Muscle of back (tissue), 13 donors: ENCODE measurements at places on chromosomes 7 and 10.

- no peak for DNase-seq
Measured at GRCh38 chr7:132082394-132082793, 493.9 kb downstream of the PLXNA4 start.

DNA sequence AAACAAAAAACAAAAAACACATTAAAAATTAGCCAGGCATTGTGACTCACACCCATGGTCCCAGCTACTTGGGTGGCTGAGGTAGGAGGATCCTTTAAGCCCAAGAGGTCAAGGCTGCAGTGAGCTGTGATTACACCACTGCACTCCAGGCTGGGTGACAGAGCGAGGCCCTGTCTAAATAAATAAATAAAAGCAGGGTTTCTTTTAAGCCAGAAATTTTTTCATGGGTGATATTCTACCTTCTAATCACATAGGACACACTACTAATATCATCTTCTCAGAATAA lies 14.2 kb upstream of the SVIL start:
- no peak for DNase-seq

DNA sequence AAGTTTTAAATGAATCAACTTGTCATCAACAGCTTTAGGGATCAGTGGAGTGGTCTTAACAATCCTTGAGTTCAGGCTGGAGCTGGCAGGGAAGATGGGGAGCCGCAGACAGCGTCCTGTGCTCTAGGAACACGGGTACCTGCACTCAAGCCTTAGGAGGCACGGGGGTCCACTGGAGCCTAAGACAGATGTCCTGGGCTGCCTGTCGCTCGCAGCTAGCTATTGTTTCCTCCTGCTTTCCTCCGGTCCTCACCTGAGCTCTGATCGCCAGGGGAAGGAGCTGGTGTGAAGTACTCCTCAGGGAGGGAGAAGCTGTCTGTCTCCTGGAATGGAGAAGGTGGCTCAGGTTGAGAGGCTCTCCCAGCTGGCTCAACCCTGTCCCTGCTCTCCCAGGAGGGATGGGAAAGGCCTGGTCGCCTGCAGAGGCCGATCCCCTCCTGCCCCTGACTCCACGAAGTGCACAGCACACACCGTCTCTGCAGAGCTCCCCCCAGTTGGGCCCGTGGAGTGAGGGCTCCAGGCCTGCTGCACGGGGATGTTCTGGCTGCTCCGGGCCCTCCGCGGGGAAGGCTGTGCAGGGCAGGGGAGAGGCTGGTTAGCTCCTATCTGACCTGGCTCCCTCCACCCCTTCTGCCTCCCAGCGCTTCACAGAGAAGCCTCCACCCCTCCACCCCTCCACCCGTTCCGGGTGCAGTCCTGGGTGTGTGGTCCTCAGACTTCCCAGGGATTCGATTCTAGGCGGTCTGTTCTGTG lies 14.5 kb upstream of the PYROXD2 start:
- no peak for DNase-seq

DNA sequence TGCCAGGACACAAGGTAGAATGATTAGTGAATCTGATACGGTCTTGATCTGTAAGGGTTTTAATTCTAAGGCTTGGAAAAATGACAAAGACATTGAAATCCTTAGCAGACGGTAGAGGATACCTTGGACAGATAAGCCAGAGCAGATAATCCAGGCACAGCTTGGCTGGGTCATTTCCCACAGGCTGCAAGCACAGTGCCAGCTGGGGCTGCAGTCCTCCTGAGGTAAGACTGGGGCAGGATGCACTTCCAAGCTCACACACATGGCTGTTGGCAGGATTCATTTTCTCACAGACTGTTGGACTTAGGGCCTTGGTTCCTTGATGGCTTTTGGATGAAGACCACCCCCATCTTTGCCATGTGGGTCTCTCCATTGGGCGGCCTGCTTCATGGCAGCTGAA lies 63.2 kb upstream of the BMPER start:
- DNase-seq: no peak

DNA sequence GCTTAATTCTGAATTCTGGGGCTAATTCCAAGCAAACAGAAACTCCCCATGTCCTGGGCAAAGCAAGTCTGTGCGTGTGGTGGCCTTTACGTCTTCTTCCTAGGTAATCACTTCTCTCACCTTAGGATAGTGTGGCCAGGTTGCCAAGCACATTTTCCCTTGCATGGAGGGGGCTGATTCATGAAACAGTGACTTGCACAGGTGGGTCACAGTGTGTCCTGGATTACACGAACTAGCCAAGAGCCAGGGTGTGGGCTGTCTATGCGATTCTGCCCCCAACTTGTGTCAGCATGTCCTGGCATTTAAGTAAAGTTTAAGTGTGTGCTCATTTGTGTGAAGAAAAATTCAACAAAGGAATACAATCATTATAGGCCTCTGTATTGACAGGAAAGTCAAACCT lies 18.5 kb upstream of the SEM1 start:
- no peak for DNase-seq

DNA sequence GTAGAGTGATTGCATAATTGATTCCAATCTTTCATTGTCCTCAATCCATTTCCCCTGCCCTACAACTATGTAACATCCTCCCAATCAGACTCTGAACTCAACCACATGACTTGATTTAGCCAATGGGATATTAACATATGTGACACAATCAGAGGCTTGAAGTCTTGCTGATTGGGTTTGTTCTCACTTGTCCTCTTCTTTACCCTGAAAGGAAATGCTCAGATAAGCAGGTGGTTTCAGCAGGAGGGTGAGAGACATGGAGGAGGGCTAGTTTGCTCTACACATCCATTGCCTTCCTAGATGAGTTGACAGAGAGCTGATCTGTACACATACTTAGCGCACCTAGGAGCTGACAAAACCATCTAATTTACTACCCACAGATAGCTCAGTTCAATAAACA lies 669.4 kb downstream of the NRG3 start:
- DNase-seq: no peak

DNA sequence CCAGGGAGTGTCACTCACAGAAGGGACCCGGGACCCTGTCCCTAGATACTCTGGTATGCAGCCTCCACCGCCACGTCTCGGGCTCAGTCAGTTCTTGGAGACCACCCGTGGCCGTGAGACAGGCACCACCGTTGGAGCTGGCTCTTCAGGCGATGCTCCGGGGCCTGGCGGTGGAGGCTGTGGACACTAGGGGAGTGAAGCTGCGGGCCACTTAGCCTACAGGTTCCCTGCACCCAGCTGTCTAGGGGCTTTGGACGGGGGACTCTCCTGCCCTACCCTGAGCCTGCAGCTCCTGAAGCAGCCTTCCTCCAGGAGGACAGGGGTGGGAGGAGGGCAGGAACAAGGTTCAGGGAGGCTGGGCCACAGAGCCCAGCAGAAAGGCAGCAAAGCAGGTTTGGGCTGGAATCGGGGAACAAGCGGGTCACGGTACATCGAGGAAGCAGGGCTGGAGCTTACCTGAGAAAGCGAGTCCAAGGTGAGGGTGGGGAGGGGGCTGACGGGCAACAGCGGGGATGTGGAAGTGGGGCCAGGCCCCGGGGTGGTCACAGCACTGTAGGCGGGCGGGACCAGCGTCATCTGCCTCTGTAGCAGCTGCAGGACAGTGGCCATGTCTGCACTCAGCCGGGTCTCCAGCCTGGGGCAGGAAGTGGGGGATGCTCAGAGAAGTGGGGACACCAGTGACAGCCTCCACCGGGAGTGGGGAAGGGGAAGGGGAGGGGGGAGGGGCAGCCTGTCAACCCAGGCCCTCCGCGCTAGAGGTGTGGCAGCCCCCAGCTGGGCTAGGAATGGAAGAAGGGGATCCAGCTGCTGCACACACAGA lies 31.5 kb downstream of the KCNH2 start:
- no peak for DNase-seq
